H9 (cell line): ENCODE measurements at places on chromosomes 4 and X. TPM values are rescaled to one million over a fixed set of nuclear protein-coding genes. Genes with fewer than 3 reads are reported as not detected.

Gene RGN
- total RNA-seq: 0.20 TPM in 1 of 2 replicates, not detected in the other

Gene VCX3B
- total RNA-seq: not detected in 2 replicates

Gene USP26
- total RNA-seq: not detected in 2 replicates

GRCh38 chr4:39319676-39320075 lies 46.5 kb downstream of the RFC1 start:
- no peaks in the 10 kb centered on the region for H3K4me1 ChIP-seq
- peaks cover 30% of the 10 kb centered on the region for H3K36me3 ChIP-seq
- no peak overlapping the region for H3K27ac ChIP-seq
- no peaks in the 10 kb centered on the region for H3K27me3 ChIP-seq
- DNase-seq: no peak

DNA sequence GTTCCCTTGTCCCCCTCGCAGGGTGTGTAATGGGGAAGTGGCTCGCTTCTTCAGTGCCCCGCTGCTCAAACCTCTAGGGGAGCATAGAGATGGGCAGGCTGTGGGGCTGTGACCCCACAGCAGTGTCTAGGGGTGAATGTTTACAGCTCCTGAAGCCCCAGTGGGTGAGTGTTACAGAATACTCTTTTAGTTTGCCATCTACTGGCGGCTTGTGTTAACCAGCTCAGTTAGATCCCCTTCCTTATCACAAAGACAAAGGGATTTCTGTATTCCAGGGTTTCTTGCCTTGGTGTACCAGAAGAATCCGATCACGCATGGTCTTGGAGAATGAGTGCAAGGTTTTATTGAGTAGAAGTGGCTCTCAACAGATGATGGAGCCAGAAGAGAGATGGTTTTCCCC lies 108.1 kb upstream of the IQCM start:
- H3K27ac ChIP-seq: no peak overlapping the region
- no peak overlapping the region for H3K4me3 ChIP-seq
- H3K36me3 ChIP-seq: no peaks in the 10 kb centered on the region
- DNase-seq: peak; percentile 27
- no peaks in the 10 kb centered on the region for H3K27me3 ChIP-seq

Gene KLF8
- total RNA-seq: 7.3 and 7.7 TPM in 2 replicates

- no peaks in the 10 kb centered on the region for H3K36me3 ChIP-seq
- DNase-seq: no peak
- H3K27me3 ChIP-seq: no peaks in the 10 kb centered on the region
- H3K4me1 ChIP-seq: peaks cover 6% of the 10 kb centered on the region; the same call in 1 of the 2 replicates
- no peak overlapping the region for H3K27ac ChIP-seq
Observed at GRCh38 chrX:137926090-137926489, 360.2 kb downstream of the ZIC3 start.

- H3K36me3 ChIP-seq: no peaks in the 10 kb centered on the region
- H3K27ac ChIP-seq: no peak overlapping the region
- H3K4me1 ChIP-seq: no peaks in the 10 kb centered on the region
- no peaks in the 10 kb centered on the region for H3K27me3 ChIP-seq
- H3K4me3 ChIP-seq: no peak overlapping the region
Observed at GRCh38 chr4:38764277-38764676, 18.5 kb downstream of the TLR10 start.

DNA sequence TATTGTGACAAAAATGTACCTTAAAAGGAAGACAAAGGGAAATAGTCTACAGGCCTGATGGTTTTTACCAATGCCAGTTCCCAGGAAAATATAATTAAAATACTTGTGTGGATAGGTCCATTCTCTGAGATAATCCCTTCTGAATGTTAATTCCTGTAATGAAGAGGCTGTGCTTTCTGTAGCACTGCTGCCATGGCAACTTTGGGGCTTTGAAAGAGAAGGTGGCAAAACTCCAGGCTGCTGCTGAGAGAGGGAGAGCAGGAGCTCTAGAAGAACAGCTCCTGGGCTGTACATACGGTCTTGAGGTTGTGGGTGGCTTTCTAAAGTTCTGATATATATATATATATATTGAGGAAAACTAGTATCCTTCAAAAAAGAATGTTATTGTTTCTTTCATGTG lies 125.4 kb downstream of the PDLIM5 start:
- H3K36me3 ChIP-seq: no peaks in the 10 kb centered on the region
- no peaks in the 10 kb centered on the region for H3K4me1 ChIP-seq
- H3K27ac ChIP-seq: no peak overlapping the region
- peak; percentile 55 for DNase-seq
- H3K4me3 ChIP-seq: no peak overlapping the region

- no peaks in the 10 kb centered on the region for H3K36me3 ChIP-seq
- no peaks in the 10 kb centered on the region for H3K4me1 ChIP-seq
- no peak overlapping the region for H3K4me3 ChIP-seq
- no peak overlapping the region for H3K27ac ChIP-seq
- no peak for DNase-seq
Observed at GRCh38 chr4:20493761-20494353, 206.4 kb upstream of the PACRGL start.

Gene NR3C2
- 0.86 and 1.4 TPM in 2 replicates for total RNA-seq

DNA sequence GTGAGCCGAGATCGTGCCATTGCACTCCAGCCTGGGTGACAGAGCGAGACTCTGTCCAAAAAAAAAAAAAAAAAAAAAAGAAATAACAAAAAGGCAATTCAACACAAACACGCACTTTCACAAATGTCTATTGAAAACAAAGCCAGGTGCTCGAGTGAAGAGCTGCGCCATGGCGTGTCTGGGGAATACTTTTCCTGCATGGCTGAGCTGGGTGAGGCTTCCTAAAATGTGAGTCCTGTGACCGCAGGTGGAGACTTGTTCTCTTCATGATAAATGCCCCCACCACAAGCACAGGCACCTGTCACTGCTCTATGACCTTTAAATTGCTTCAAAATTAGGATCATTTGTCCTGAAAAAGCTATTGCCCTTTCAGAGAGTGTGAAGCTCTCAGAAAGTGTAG lies 4.0 kb upstream of the ABLIM2 start:
- peaks cover 3% of the 10 kb centered on the region; the same call in 1 of the 2 replicates for H3K27me3 ChIP-seq
- H3K4me3 ChIP-seq: no peak overlapping the region
- no peaks in the 10 kb centered on the region for H3K36me3 ChIP-seq
- no peak overlapping the region for H3K27ac ChIP-seq

- H3K36me3 ChIP-seq: peaks cover 2% of the 10 kb centered on the region; the same call in 2 of the 3 replicates
- no peak overlapping the region for H3K4me3 ChIP-seq
- H3K4me1 ChIP-seq: no peaks in the 10 kb centered on the region
- no peak overlapping the region for H3K27ac ChIP-seq
Observed at GRCh38 chrX:129846716-129847115, 3.0 kb upstream of the ZDHHC9 start.

DNA sequence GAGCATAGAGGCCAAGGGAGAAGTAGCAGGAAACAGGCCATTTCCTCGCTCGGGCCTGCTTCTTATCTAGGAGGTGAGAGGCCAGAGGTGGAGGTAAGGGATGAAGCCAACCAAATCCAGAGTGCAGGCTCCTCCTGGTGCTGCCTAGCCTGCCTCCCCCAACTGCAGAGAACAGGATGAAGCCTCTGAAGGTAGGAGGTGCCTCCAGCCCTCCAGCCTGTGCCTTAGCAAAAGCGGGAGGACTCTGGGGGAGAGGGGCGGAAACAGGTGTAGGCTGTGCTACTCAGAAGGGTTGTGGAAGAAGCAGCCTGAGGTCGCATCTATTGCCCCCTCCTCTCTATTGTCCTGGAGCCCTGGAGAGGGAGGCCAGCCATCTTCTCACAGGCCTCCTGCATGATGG lies 2.9 kb upstream of the MTM1 start:
- H3K27ac ChIP-seq: no peak overlapping the region
- peak; percentile 69 for DNase-seq
- H3K36me3 ChIP-seq: 0 out of 2 replicates have a peak, but pooled peaks cover 2% of the 10 kb centered on the region

Gene SLITRK2
- total RNA-seq: 0.09 and 0.11 TPM in 2 replicates

DNA sequence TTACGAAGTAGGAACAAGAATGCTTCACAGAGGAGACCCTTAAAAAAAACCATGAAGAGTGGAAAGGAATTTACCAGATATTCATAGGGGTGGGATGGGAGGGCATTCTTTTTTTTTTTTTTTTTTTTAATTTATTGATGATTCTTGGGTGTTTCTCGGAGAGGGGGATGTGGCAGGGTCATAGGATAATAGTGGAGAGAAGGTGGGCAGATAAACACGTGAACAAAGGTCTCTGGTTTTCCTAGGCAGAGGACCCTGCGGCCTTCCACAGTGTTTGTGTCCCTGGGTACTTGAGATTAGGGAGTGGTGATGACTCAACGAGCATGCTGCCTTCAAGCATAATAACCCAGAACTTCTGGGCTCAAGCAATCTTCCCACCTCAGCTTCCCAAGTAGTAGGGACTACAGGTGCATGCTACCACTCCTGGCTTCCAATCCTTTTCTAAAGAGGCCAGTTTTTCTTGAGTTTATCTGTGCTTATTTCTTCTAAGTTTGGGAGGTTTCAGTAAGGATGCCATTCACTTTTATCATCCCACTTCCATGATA lies 65.9 kb upstream of the OGT start:
- peaks cover 43% of the 10 kb centered on the region for H3K36me3 ChIP-seq
- H3K27ac ChIP-seq: no peak overlapping the region
- H3K27me3 ChIP-seq: no peaks in the 10 kb centered on the region
- DNase-seq: no peak
- H3K4me3 ChIP-seq: no peak overlapping the region

GRCh38 chr4:139761461-139761860 lies 95.8 kb downstream of the MGST2 start:
- H3K4me1 ChIP-seq: no peaks in the 10 kb centered on the region
- no peak overlapping the region for H3K27ac ChIP-seq

- no peak overlapping the region for H3K4me3 ChIP-seq
- H3K27me3 ChIP-seq: no peaks in the 10 kb centered on the region
- no peak for DNase-seq
- H3K27ac ChIP-seq: no peak overlapping the region
- no peaks in the 10 kb centered on the region for H3K4me1 ChIP-seq
- H3K36me3 ChIP-seq: no peaks in the 10 kb centered on the region; the same call in 2 of the 3 replicates
Observed at GRCh38 chr4:89800012-89800516, 36.9 kb downstream of the SNCA start.

DNA sequence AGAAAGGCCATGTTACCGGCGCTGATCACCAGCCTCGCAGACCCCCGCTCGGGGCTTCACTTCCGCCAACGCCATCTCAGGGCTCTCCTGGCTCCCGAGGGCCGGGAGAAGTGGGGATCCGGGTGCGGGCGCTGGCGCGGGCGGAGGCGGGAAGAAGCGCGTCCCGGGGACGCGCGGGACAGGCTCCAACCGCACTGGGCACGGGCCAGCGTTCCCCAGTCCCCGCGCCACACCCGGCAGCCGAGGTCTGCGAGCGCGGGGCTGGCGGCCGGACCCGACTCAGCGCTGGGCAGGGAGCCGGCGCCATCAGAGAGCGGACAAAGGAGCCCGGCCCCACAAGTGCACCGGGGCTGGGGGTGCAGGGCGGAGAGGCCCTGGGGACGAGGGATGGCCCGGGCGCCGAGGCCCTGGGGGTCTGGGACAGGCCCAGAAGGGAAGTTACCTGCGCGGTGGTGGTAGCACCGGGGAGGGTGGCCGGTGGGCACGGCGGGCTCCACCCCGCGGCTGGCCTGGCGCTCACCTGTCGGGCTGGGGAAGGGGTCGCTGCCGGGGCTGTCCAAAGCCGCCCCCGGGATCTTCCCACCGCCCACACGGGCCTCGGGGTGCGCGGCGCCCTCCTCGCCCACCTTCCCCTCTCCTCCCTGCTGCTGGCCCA lies 449 bp downstream of the CTPS2 start:
- no peaks in the 10 kb centered on the region; the same call in 1 of the 2 replicates for H3K4me1 ChIP-seq
- no peak overlapping the region for H3K27ac ChIP-seq
- peak overlapping the region; percentile 85 for H3K4me3 ChIP-seq
- DNase-seq: peak; percentile 46
- peaks cover 33% of the 10 kb centered on the region for H3K36me3 ChIP-seq

- no peaks in the 10 kb centered on the region for H3K4me1 ChIP-seq
- no peak overlapping the region for H3K4me3 ChIP-seq
- peaks cover 10% of the 10 kb centered on the region; the same call in 1 of the 2 replicates for H3K27me3 ChIP-seq
- no peaks in the 10 kb centered on the region for H3K36me3 ChIP-seq
- DNase-seq: no peak
- no peak overlapping the region for H3K27ac ChIP-seq
Observed at GRCh38 chr4:142840516-142841123, 5.5 kb downstream of the INPP4B start.

Gene CXCL11
- total RNA-seq: not detected in 2 replicates

GRCh38 chr4:10584042-10584441 lies 100.5 kb downstream of the CLNK start:
- no peaks in the 10 kb centered on the region for H3K27me3 ChIP-seq
- no peaks in the 10 kb centered on the region; the same call in 2 of the 3 replicates for H3K36me3 ChIP-seq
- H3K27ac ChIP-seq: no peak overlapping the region

DNA sequence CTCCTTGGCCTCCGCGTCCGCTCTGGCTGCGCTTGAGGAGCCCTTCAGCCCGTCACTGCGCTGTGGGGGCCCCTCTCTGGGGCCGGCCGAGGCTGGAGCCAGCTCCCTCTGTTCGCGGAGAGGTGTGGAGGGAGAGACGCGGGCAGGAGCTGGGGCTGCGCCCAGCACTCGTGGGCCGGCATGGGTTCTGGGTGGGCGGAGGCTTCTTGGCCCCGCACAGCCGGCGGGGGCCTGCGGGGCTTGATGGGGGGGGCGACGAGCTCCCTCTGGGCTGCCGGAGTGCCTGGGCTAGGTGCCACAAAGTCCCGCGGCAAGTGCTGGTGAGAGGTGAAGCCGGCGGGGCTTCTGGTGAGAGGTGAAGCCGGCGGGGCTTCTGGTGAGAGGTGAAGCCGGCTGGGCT lies 61.9 kb downstream of the ANKRD50 start:
- DNase-seq: no peak
- no peak overlapping the region for H3K4me3 ChIP-seq
- H3K27me3 ChIP-seq: no peaks in the 10 kb centered on the region
- no peaks in the 10 kb centered on the region for H3K4me1 ChIP-seq
- H3K27ac ChIP-seq: no peak overlapping the region
- H3K36me3 ChIP-seq: peaks cover 5% of the 10 kb centered on the region

DNA sequence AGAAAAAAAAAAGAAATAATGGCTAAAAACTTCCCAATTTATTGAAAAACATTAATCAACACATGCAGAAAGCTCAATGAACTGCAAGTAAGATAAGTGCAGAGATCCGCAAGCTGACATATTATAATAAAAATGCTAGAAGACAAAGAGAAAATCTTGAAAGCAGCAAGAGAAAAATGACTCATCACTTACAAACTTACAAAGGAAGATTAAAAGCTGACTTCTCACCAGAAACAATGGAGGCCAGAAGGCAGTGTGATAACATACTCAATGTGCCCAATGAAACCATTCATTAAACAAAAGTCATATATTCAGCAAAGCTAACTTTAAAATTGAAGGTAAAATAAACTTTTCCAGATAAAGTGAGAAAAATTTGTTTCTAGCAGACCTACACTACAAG lies 7.3 kb upstream of the BRWD3 start:
- no peaks in the 10 kb centered on the region for H3K27me3 ChIP-seq
- DNase-seq: no peak
- H3K27ac ChIP-seq: no peak overlapping the region
- H3K4me1 ChIP-seq: no peaks in the 10 kb centered on the region
